SK-N-SH treated with all-trans-retinoic acid at 6 μM for 48 hours (cell line): ENCODE measurements at places on chromosomes 7 and 10.

DNA sequence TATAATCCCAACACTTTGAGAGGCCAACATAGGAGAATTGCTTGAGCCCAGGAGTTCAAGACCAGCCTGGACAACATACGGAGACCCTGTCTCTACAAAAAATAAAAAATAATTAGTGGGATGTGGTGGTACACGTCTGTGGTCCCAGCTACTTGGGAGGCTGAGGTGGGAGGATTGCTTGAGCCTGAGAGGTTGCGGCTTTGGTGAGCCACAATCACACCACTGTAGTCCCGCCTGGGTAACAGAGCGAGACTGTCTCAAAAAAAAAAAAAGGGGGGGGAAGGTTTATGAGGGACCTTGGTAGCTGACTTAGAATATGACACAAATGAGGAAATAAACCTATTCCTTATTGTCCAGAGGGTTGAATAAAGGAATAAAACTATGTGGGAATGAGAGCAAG lies 30.8 kb downstream of the SCD start:
- no peak for ATAC-seq

- ATAC-seq = peak; percentile 67
These were observed at the start of gene AMPH for GRCh38 chr7:38630720-38631673. AMPH (minus strand) TSS chr7:38631373; CDS start chr7:38631351, 22 bp downstream.

GRCh38 chr7:93719546-93719945 lies 145.0 kb upstream of the CALCR start:
- ATAC-seq = no peak

DNA sequence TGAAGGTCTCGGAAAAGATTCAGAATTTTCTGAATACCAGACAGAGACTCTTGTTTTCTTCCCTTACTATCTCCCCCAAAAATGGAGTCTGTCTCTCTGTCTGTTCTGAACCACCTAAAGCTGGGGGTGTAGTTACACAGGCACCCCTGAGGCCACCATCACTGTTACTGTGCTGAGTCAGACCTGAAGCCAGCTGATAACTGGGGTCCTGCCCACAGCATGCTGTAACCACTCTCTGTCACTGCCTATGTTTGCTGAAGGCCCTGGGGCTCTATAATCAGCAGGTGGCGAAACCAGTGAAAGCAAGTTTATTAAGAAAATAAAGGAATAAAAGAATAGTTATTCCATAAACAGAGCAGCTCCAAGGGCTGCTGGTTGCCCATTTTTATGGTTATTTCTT lies 575.2 kb upstream of the POT1 start:
- no peak for ATAC-seq

DNA sequence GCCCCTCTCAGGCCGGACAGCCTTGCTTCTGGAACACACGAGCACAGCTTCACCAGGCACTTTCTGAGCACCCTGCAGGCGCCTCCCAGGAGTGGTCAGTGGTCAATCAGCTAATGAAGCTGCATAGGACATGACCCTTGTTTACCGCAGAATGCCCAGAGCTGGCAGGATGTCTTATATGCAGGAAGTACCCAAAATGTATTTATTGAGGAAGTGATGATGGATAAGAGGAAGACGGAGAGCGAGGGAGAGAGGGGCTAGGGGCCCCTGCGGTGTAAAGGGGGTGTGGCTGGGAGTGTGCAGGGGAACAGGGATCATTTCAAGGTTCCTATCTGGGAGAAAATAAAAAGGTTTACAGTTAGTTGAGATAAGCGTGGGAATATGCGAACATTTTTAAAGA lies 3.3 kb downstream of the CYP2E1 start:
- no peak for ATAC-seq

GRCh38 chr10:11810313-11810766 lies 12.8 kb upstream of the PROSER2 start:
- ATAC-seq = no peak

- no peak for ATAC-seq
These were observed 75.3 kb upstream of the PTN start for GRCh38 chr7:137418841-137419240.

DNA sequence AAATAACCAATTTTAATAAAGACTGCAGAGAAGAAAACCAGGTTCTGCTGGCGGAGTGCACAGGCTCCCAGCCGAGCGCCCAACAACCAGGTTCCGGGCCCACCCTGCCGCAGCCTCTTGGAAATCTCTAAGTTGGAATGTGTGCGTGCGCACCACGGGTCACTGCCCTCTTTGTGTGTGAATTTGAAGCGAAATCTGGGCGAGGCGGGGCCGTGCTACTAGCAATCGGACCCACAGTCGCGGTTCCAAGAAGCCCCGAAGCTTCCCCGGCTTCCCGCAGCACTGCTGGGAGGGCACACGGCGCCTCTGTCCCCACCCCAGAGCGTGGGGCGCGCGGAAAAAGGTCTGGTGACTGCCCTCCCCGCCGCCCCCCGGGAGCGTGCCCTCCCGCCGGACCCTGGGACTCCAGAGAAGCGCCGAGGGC lies 666 bp upstream of the MAP3K8 start:
- ATAC-seq = peak; percentile 61

- no peak for ATAC-seq
These were observed 599.3 kb upstream of the CELF2 start for GRCh38 chr10:10418387-10418786.

GRCh38 chr7:35261476-35262285 lies 7.8 kb upstream of the TBX20 start:
- ATAC-seq = no peak

DNA sequence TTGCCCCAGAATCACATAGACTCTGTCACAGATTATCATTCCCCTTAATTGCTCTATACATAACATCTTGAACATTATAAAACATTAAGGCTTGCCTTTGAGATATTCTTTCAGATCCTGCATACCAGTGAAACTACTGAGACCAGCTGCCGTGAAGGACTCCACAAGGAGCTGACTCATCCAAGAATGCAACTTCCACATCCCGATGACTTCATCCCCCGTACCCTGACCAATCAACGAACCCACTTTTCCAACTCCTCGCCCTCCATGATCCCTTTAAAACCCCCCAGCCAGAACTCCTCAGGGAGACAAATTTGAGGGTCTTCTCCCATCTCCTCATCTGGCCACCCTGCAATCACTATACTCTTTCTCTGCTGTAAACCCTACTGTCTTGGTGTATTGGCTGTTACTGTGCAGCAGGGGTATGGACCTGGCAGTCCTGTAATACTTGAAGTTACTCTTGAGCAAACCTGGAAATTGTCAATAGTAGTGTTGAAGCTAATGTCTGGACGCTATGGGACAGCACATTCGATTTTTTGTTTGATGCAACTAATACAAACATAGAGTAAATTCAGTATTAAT lies 49.8 kb downstream of the HTR5A start:
- ATAC-seq = no peak

DNA sequence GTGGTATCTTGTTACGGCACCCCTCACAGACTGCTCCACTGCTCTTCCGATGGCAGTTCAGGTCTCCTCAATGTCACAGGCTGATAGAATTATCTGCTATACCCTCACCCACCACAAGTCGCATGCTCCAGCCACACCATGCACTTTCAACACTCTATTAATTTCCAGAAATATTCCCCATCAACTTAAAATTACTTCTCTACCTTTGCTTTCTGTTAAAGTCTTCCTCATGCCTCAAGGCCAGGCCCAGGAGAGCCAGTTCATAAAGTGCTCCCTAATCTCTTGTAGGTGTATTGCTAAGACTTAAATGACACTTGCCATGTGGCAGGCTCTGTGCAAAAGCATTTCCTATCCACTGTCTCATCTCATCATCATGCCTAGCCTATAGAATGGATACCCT lies 105.9 kb upstream of the ARID5B start:
- peak; percentile 38; the same call in 1 of the 3 replicates for ATAC-seq

GRCh38 chr7:129006636-129007414 lies 48.1 kb downstream of the TNPO3 start:
- no peak for ATAC-seq

DNA sequence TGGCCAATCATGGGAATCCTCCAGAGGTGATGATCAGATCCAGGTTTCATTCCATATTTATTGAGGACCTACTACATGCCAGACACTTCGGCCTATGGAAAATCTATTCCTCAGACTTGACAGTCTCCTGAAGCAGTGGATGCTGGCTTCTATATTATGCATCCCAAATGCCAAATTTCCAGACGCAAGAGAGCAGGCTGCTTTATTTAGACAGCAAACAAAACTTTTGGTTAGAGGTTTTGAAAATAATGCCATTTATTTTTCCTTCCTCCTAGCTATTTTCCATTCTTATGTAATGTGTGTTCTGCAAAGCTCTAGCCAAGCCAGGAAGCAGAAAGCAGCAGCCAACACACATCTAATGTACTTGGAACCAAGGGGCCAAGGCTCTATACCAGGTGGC lies 330.8 kb downstream of the GPAM start:
- ATAC-seq = no peak

DNA sequence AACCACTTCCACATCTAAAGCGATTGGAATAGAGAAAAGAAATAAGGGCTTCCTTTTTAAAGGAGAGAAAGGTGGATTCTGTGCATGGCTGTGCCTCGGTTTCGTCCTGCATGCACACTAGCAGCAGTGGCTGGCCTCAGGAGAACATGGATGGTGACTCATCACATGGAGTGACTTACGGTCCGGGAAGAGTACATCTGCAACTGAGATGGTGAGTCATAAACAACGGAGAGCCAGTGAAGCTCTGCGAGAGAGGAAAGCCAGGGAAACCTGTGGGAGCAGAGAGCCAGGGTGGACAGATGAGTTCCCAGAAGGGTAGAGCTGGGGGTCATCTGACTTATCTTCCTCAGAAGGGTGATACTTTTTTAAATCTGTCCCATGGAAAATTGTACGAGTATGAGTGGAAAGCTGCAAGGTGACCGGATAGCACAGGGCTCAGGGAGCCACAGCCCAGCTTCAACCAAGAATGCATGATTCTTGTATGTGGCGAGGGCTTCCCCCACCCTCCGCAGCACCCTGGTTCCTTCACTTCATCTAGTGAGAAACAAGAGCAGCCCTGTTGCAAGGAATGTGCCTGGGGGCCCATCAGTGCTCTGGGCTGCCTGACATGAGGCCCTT lies 259.1 kb downstream of the KLF6 start:
- peak; percentile 93 for ATAC-seq

- peak; percentile 94 for ATAC-seq
These were observed 286.9 kb downstream of the KCNMA1 start for GRCh38 chr10:77350711-77351119.

DNA sequence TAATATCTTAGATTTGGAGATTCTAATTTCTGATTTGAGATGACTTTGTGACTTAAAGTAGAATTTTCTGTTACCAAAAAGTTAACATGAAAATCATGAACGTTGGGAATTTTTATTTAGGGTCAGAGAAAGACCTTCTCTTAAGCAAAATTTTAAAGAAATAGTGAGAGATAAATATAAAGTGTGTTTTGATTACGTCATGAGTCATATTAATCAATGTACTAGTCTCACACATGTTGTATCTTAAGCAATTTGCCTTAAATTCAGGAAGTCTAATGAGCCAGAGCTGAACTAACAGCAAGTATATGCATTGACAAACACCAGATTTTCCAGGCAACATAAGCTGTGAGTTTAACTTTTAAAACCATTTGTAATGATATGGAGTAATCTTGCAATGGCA lies 765.5 kb upstream of the SORCS1 start:
- no peak for ATAC-seq

- no peak for ATAC-seq
These were observed 18.8 kb upstream of the FAM170B start for GRCh38 chr10:49152663-49153062.

- ATAC-seq = no peak
These were observed 21.5 kb upstream of the ABLIM1 start for GRCh38 chr10:114679552-114679951.

GRCh38 chr10:29256019-29256418 lies 32.9 kb upstream of the LYZL1 start:
- no peak for ATAC-seq

- ATAC-seq = peak; percentile 1; the same call in 2 of the 3 replicates
These were observed 1.3 kb downstream of the LSM8 start for GRCh38 chr7:118185163-118185860.

GRCh38 chr7:27158436-27159265 lies 2.2 kb upstream of the HOXA7 start:
- ATAC-seq = no peak

- ATAC-seq = peak; percentile 79
These were observed 141.8 kb upstream of the ASAH2 start for GRCh38 chr10:50392966-50393718.

GRCh38 chr10:95355301-95355700 lies 64.5 kb upstream of the PDLIM1 start:
- no peak for ATAC-seq
